ENCODE measurements at places on chromosomes 16 and 17.

DNA sequence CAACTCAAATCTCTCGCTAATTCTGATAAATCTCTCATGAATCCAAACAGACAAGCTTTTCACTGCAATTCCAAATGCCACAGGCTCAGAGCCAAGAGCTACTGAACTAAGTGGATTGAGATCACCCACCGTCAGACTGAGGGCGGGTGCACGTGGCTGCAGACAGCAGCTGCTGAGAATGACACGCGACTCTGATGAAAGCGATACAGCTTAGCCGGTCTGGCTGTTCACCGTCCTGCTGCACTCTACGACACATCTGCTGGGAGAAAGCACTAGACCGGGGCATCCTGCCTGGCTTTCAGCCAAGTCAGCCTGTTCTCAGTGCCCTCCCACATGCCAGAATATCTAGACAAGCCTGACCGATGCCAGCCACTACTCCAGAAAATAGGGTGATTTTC lies 42.6 kb downstream of the KLHDC4 start:
- DNase-seq: no peak

DNA sequence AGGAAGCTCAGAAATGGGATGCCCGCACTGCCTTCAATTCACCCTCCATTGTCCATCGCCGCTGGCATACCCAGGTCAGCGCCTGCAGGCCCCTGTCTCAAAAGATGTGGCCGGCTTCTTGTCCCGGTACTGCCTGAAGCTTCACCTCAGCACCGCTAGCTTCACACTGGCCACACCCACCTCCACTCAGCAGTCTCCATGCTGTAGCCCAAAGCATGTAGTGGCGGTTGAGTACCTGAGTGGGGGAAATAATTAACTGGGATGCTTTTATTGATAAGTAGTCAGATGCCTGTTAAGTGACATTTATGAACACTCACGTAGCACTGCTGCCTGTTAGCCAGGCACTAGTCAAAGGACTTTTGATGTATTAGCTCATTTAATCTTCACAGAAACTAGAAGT lies 143.2 kb downstream of the RPTOR start:
- DNase-seq: no peak

DNA sequence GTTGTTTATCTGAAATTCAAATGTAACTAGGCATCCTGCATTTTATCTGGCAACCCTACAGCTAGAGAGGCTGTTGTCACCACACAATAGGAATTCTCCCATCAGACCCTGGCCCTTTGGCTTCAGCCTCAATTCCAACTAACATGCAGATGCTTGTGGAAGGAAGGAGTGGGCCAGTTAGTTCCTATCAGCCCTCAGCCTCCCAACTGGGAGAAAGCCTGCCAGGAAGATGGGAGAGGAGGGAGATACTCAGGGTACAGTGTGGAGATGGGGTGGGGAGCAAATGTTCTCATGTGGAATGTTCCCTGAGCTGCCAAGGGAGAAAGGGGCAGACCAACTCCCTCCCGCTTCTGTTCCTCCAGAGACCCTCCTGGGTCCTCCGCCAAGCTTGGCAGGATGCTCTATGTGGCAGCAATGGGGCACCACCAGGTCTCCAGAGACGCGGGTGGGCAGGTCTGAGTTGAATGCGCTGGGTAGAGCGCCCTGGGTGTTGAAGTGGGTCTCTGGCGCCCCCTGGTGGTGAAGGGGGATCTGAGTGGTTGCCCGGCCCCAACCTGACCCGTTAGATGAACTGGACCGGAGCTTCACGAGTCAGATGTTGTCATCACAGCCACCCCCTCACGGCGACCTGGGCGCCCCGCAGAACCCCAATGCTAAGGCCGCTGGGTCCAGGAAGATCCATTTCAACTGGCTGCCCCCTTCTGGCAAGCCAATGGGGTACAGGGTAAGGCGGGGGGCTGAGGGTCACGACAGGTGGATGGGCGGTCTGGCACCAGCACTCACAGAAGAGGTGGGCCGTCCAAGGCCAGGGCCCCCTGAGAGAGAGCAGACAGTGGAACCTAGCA lies 15.2 kb downstream of the GALK1 start:
- peak; percentile 74 for DNase-seq

- DNase-seq: no peak
These were observed 3.3 kb downstream of the CFAP20 start for GRCh38 chr16:58125781-58126335.

- no peak for DNase-seq
These were observed at the start of gene KRT17 for GRCh38 chr17:41624208-41625101. KRT17 (minus strand) TSS chr17:41624575; CDS start chr17:41624509, 66 bp downstream.

DNA sequence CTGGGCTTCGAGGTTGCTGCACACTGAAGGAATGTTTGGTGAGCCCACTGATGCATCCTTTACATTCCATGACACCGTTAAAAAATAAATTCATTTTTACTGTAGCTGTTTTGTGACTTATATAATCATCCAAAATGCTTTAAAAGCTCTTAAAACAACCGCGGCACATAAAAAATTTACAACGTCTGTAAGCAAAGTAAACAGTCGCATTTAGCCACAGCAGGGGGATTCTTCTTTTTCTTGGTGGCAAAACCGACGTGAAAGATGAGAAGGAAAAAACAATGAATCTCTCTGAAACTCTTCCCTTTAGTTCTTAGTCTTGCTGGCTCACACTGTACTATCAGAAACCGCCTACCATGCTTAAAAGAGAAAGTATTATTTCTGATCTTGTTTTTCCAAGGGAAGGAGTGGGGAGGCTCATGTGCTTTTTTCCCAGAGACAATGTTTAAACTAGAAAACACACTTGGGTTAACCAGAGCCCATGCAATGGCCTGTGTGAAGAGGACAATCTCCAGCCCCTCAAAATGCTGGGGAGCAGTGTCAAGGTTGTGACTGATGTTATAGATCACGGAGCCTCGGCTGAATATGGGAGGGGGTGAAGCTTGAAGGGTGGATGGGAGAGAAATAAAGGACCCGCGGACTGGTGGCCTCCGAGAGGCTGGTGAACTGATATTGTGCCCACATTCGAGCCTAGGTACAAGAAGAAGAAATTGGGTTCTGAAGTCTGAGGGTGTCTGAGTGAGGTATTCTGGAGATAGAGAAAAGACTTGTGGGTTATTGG lies 91.1 kb downstream of the IRF8 start:
- no peak for DNase-seq

GRCh38 chr17:43143201-43143600 lies 18.0 kb upstream of the BRCA1 start:
- no peak for DNase-seq

- DNase-seq: no peak
These were observed 117.3 kb upstream of the RCVRN start for GRCh38 chr17:10022416-10022815.

DNA sequence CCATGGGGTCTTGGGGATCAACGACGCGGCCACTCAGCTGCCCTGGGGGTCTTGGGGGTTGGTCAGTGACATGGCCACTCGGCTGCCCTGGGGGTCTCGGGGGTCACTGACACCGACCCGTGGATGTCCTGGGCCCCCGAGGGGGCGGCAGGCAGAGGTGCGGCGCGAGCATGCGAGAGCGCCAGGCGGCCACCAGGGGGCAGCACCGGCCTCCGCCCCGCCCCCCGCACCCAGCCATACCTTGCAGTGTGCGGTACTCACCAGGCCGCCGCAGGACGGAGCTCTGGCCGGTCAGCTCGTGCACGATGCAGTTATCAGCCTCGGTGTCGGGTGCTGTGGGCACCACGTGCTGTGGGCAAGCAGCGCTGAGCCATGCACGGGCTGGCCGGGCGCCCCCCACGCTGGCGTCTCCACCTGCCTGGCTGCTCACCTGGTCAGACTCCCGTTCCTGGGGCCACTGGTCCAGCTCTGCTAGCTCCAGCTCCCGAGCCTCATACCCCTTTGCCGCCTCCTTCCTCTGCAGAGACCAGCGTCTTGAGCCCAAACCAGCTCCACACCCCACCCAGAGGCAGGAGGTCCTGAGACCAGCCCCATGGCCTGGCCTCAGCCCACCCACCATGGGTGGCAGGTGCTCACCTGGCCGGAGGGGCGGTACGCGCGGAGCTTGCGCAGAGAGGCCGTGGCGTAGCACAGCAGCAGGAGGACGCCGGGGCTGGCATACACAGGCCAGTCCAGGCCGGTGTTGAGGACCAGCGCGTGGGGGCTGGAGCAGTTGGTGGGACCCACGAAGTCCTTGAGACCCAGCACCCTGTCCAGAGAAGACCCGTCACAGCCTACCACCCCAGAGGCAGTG lies 31.2 kb downstream of the CTU2 start:
- peak; percentile 47 for DNase-seq

DNA sequence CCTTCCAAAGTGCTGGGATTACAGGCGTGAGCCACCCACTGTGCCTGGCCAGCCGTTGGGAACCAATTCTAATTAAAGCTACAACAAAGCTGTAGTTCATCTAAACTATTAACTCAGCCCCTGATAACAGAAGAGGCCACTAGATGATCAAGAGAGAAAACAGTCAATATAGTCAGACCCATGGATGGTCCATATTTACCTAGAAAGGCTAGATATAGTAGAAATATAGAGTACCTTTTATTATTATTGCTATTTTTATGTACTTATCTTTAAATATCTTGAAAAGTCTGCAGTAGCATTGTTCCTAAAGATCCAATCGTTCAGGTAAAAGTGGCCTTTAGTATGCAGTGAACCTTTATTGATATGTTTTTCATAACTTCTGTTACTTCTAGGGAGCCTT lies 43.2 kb downstream of the RNF213 start:
- DNase-seq: no peak

GRCh38 chr17:1709403-1709951 lies 700 bp downstream of the TLCD2 start:
- no peak for DNase-seq

DNA sequence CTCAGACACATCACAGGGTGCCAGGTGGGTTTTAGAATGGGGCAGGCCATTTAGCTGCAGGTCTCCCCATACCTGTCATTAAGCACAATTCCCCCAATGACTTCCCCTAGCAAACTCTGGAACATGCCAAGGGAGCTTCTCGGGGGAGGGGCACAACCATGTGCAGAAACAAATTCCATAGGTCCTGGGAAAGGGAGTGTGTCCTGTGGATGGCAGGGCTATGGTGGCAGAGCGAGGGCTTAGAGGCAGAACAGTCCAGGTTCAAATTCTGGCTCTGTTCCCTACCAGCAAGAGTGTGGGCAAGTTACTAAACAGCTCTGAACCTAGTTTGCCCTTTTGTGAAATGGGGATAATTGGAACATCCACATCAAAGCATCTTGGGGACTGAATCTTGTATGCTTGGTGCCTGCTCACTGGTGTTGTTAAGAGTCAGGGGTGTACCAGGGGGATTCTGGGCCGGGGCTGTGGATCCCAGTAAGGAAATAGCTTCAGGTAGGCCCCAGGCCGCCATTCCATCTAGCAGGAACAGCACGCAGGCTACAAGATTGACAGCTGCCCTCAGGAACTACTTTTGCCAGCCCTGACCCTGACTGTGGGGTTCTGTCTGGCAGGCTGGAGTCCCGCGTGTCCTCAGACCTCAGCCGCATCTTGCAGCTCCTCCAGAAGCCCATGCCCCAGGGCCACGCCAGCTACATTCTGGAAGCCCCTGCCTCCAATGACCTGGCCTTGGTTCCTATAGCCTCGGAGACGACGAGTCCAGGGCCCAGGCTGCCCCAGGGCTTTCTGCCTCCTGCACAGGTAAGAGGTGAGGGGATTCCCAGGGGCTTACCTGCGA lies 5.6 kb upstream of the DCAF7 start:
- DNase-seq: no peak

- DNase-seq: no peak
These were observed 308.0 kb downstream of the MAP2K6 start for GRCh38 chr17:69722518-69722917.

DNA sequence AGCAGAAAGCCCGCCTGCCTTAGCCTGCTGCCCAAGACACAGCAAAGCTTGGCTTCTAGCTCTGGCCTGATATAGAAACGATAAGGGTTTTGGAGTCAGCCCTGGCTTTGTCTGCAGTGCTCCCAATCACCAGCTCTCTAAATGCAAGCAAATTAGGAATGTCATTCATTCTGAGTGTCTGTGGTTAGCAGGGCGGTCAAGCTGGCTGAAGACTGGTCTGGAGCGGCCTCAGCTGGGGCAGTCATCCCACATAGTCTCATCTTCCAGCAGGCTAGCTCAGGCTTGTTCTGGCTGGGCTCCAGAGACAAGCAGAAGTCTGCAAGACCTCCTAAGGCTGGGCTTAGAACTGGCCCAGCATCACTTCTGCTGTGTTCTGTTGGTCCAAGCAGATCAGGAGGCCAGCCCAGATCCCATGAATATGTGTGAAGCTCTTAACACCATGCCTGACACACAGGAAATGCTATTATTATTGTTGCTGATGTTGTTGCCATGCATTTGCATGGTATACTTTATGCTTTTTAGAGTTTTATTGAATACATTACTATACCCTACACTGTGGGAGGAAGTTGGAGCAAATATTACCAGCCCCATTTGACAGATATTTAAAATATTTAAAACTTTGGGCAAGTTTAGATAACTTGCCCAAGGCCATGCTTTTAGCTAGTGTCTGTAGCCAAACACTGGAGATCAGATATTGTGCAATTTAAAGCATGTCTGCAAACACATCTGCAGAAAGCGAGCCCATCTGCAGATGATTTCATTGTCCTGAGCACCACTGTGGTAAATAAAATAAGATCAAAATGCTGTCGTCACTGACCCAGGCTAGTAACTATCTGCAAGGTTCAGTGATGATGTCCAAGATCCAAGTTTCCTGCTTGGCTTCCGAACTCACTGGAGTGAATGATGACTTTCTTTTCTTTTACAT lies 24.8 kb downstream of the TMC7 start:
- no peak for DNase-seq

DNA sequence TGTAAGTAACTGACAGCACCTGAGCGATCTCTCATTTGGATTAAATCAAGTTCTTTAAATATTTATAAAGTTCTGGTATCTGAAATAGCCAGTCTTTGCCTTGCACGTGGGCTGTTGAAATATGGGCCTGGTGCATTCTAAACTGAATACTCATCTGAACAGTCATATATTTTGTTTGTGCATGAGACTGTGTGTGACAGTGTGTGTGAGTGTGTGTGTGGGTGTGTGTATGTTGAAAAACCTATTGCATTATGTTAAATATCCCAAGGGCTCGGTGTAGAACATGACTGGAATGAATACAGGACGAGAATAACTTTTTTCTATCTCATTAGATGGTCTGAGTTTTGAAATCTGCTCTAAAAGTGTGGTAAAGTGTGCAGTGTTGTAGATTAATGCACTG lies 82.4 kb upstream of the TOX3 start:
- DNase-seq: no peak

GRCh38 chr17:78806451-78806850 lies 24.4 kb upstream of the CYTH1 start:
- DNase-seq: peak; percentile 56

DNA sequence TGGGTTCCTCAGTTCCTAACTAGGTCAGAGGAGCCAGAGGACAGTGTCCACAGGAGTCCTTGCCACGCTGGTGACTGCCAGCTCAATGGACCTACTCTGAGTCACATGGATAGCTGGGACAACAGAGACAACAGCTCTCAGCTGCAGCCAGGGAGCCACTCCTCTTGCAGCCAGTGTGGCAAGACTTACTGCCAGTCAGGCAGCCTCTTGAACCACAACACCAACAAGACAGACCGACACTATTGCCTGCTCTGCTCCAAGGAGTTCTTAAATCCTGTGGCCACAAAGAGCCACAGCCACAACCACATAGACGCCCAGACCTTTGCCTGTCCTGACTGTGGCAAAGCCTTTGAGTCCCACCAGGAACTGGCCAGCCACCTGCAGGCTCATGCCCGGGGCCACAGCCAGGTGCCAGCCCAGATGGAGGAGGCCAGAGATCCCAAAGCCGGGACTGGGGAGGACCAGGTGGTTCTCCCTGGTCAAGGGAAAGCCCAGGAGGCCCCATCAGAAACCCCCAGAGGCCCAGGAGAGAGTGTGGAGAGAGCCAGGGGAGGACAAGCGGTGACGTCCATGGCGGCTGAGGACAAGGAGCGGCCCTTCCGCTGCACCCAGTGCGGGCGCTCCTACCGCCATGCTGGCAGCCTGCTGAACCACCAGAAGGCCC lies 6.7 kb downstream of the ZNF646 start:
- no peak for DNase-seq

All from stimulated activated CD8-positive, alpha-beta memory T cell treated with anti-CD3 and anti-CD28 coated beads, Interleukin-15, amount 100 ng/mL, for 48 hours (primary cell).